ENCODE measurements at places on chromosomes 13 and 19.

- DNase-seq = peak; percentile 63
Observed at GRCh38 chr13:41458761-41459431, 1.5 kb downstream of the RGCC start.

- no peak for DNase-seq
Observed at GRCh38 chr13:34408640-34409039, 533.4 kb upstream of the NBEA start.

GRCh38 chr19:31534231-31534630 lies 185.0 kb upstream of the TSHZ3 start:
- DNase-seq = no peak

- DNase-seq = no peak
Observed at GRCh38 chr19:1569997-1570396, 1.9 kb upstream of the MEX3D start.

GRCh38 chr19:3698974-3699740 lies 1.1 kb downstream of the PIP5K1C start:
- peak; percentile 52 for DNase-seq

DNA sequence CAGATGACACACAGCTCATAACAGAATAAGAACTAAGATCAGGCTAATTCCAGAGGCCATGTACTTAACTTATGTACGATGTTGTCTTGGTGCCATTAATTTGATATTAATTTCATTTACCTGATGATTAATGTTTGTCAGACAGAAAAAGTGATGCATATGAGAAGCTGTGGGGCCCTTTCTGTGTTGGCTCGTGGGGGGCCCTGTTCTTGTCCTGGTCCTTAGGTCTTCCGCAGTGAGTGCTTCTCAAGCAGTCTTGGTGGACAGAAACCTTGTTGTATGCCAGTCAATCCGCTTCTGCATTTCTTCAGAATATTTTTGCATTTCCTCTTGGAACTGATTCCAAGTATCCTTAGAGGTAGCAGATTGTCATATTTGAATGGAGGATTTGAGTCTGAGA lies 20.2 kb downstream of the SAFB start:
- no peak for DNase-seq

DNA sequence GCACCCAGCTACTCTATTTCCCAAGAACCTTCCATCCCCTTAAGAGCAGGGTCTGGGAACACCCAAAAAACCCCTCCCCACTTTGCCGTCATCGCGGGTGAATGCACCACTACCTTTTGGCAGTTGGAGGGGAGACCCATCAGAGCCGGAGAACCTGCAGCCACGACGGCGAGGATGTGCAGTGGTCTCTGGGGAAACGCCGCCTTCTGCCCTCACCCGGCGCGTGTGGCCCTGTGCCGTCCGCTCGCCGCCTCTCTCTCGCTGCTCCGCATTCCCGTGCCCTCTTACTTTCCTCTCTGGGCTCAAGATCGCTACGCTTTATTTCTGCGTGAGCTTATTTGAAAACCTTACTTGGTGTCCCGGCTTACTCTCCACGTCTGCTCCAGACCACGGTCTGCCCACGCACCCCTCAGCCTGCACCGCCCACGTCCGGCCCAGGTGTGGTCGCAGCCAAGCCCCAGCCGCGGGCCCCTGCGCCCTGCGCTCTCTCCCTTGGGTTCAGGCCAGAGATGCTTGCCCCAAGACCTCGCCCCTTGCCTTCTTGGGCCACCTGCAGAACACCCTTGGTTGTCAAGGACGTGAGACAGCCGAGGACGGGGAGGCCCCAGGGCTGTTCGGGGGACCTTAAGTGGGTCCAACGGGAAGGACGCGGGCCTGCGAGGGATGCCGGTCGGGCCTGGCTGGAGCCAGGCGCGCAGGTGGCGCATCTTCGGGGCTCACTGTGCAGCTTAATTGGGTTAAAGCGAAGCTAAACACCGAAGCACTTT lies 2.0 kb upstream of the MAB21L1 start:
- DNase-seq = no peak

- no peak for DNase-seq
Observed at GRCh38 chr13:89497658-89498057, 1826.5 kb downstream of the SLITRK5 start.

GRCh38 chr13:34815526-34815925 lies 126.5 kb upstream of the NBEA start:
- no peak for DNase-seq

- DNase-seq = no peak
Observed at GRCh38 chr19:3167533-3168272, 10.9 kb upstream of the S1PR4 start.

GRCh38 chr13:86066611-86067365 lies 267.6 kb upstream of the SLITRK6 start:
- no peak for DNase-seq

GRCh38 chr19:18122860-18123795 lies 25.6 kb downstream of the MAST3 start:
- DNase-seq = no peak

GRCh38 chr13:109788372-109789111 lies 2.2 kb upstream of the IRS2 start:
- no peak for DNase-seq

GRCh38 chr13:81302125-81302524 lies 961.2 kb upstream of the SPRY2 start:
- DNase-seq = no peak

DNA sequence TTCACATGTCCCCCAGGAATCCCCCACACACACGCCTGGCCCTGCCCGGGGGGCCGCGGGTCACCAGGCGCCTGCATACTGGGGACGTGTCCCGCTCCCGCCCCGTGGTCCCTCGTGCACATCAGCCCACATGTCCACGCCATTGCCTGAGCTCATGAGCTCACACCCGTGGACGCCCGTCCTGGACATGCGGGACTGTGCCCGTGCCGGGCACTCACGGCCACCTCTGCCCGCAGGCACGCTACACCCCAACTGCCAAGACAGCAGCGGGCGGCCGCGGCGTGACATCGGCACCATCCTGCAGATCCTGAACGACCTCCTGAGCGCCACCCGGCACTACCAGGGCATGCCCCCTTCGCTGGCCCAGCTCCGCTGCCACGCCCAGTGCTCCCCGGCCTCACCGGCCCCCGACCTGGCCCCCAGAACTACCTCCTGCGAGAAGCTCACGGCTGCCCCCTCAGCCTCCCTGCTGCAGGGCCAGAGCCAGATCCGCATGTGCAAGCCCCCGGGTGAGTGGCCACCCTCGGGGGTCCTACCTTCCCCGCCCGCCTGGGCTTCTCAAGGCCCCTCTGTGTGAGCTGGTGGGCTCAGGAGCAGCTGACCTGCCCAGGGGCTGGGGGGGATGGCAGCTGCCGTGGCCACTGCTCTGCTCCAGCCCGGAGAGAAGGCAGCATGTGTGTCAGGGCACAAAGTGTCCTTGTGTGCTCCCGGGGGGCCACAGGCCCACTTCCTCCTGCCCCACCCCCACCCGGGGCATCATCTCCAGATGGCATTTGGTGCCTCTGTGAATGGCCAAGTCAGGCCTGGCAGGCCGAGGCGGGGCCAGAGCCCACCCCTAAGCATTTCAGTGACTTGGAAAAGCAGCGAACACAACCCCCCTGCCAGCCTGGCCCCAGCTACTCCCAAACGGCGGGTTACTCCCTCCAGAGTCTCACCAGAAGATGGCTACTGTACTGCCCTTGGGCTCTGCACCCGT lies 7.1 kb downstream of the MIDN start:
- DNase-seq = no peak

DNA sequence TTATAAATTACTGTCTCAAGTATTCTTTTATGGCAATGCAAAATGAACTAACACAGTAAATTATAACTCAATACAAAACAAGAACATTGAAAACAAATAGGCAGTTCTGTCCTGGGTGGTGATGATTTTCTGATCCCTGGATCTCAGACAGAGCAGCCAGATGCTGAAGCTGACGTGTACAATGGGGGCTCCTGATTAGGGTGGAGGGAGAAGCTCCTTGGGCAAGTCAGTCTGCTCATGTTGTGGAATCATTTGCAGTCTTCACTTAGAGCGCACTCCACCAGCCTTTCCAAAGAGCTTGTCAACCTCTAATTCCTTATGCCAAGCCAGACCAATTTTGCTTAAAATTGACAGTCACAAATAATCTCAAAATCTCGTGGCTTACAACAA lies 21.6 kb downstream of the FXYD5 start:
- DNase-seq = no peak

- no peak for DNase-seq
Observed at GRCh38 chr19:24051516-24051915, 35.5 kb upstream of the ZNF254 start.

GRCh38 chr13:103007427-103007762 lies 58.8 kb downstream of the SLC10A2 start:
- no peak for DNase-seq

DNA sequence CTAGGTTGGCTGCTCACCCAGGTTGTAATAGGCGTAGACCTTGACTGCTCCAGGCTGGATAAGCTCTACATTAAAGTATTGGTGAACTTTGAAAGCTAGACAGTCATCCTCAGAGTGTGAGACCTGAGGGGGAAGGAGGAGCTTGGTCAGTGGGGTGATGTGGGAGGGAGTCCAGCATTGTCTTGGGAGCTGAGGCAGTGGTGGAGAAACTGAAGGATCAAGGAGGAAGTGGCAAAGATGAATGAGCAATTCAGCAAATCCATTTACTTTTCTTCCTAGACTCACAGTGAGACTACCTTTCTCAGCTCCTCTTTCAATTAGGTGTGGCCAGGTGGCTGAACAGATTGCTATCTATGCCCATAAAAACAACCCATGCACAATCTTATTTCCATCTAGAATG lies 10.2 kb upstream of the TNFSF14 start:
- no peak for DNase-seq

DNA sequence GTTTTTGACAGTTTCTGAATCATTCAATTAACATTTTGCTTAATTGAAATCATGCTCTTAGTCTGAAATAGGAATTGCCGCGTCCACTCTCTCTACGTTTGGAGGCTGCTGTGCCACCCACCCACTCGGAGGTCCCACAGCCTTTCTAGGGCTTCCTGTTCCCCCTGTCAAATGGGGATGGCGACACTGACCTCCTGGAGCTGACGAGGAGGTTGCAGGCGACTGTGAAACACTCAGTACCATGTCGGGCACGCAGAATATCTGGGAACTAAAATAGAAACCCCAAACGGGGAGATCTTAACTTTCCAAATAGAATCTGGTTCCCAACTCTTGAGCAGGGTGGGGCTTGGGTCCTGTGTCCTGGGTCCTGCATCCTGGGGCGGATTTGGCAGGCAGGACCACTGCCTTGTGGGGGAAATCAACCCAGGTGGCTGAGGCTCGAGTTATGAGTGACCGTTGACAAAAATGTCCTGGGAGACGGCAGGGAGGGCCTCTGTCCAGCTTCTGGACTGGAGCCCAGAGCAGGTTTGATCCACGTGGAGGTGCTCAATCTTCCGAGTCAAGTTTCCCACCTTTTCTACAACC lies 124.6 kb downstream of the RAB20 start:
- DNase-seq = no peak

DNA sequence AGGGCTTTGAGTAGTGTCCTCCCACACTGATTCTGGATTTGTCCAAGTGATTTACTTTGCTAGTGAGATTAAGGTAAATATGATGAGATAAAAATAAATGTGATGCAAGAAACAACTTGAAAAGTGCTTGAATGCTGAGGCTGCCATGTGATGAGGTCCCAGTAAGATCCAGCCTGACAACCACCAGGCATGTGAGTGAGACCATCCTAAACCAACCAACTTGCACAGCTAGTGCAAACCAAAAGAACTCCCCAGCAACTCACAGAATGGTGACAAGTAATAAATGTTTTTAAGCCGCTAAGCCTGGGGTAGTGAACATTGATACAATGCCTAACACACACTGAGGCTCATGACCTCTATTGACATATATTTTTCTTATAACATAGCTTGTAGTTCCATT lies 13.3 kb upstream of the RBM26 start:
- no peak for DNase-seq

GRCh38 chr13:79427883-79428282 lies 21.8 kb upstream of the RBM26 start:
- no peak for DNase-seq

DNA sequence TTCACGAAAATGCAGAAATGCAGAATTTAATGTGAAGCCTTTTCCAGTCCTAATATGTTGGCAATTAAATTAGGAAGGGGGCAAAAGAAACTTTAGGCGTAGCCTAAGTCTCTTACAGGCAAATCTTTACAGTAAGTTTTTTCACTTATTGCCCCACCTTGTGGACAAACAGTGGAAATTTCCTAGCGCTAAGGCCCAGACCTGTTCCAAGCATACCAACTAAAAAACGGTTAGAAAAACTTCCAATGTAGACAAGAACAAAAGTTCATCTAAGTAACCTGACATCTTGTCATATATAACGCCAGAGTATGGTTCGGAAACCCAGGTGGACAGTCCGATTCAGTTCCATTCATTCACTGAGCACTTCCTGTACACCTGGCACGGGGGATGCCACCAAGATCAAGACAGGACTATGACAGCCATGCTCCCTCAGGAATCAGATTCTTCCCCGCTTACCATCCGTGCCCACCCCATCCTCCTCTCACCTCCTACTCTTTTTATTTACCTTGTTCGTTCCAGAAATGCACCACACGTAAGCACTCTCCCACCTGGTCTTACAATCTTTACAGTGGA lies 4.9 kb downstream of the ZAR1L start:
- peak; percentile 76 for DNase-seq

DNA sequence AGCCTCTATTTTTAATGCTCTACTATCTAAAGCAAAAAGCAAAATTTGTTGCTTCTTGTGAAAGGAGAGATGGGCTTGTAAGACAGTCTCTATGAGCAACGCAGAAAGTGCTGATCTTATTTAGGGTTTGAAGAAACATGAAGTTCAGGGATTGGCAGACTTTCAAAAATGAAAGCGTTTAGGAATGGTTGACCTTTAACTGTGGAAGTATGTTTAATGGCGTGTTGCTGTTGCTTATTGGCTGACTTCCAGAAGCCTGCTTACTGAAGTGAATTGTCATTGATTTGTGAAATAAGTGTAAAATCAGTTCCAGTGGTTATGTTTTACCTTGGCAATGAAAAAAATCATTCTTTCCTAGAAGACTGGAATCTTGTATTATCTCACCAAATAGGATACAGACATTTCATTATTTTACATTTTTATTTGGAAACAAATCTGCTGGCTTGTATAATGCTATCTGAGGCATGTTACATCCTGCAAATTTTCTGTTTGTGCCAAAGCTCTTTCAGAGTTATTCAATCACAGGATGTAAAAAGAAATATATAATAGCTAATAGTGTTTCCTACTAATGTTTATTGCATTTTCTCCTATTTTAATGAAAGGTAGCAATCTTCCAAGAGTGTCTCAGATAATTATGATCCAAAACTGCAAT lies 221.3 kb upstream of the SLITRK6 start:
- peak; percentile 61 for DNase-seq

DNA sequence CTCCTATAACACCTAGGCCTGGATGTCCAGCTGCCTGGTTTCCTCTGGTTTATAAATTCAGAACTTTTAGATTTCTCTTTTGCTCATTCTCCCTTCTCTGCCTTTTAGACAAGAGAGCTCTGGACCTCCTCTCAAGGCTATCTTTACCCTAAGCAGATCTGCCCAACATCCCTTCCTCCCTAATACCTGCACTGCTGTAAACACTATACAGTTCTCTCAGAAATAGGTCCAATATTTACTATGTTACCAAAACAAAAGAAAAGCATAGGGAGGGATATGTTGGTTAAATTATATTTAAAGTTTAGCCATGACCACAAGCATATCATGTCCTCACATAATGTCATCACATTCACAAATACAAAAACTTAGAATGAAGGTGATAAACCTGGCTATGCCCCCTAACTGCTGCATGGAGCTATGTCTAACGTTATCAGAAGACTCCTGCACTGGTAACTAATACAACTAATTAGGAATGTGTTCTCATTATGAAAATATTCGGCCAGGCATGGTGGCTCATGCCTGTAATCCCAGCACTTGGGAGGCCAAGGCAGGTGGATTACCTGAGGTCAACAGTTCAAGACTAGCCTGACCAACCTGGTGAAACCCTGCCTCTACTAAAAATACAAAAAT lies 18.0 kb downstream of the KPNA3 start:
- no peak for DNase-seq
